ENCODE measurements at places on chromosomes 16 and 17.

DNA sequence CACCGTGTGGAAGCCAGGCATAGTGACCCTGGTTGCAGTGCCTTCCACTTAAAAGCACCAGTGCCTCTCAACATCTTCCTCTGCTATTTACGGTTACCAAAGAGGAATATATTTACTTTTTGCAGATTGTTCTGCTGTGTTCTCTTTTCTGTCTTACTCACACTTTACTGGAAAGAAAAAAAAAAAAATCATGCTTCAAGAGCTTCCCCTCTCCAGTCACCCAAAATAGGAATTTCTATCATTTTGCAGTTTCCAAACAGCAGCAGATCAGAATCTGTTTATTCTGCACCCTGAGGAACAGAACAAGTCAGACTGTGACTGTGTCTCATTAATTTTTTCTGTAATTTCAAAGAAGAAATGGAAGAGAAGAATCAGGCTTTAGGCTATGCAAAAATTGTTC lies 96.1 kb downstream of the KCNJ2 start:
- DNase-seq = no peak

DNA sequence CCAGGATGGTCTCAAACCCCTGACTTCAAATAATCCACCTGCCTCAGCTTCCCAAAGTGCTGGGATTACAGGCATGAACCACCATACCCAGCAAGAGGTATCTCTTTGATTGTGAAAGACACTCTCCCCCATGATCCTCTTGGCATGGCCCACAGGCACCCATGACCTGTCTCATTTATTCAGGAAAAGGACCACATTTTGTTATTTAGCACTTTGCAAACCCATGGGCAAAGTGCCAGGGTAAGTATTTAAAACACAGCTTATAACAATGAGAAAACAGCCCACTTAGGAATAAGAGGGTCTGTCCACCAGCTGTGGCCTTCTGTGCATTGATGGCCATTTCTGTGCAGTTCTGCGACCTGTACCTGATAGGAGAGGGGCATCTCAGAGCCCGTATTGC lies 12.8 kb upstream of the AKTIP start:
- DNase-seq = no peak

DNA sequence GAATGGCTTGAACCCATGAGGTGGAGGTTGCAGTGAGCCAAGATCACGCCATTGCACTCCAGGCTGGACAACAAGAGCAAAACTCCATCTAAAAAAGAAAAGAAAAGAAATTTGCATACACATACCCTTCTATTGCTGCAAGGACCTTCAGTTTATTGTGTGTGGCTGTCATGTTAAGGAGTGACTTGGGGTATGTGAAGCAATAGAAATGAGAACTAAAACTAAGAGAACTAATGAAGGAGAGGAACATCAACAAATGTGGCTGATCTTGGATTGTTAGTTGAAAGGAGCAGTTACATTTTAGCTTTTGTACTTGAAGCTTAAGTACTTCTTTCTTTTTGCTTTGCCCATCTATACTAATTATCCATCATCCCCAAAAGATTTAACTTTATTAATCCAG lies 12.7 kb upstream of the NSRP1 start:
- no peak for DNase-seq

DNA sequence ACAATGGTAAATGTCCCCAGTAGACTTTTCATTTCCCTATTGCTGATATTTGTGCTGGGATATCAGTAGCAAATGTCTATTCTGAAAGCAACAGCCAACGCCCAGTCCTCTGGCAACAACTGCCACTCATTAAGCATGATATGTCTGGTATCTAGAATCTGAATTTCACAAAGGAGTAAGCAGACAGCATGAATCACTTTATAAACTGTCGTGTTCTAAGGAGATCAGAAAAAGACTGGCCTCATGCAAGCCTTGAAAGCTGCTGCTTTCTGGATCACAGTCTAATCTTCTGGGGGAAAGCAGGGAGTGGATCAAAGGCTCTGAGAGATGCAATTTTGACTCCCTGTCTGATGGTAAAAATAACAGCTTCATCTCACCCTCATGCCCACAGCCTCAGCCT lies 153.1 kb upstream of the NOG start:
- DNase-seq = no peak

- DNase-seq = no peak
Measured at GRCh38 chr17:73166731-73167581, 2.1 kb downstream of the SSTR2 start.

DNA sequence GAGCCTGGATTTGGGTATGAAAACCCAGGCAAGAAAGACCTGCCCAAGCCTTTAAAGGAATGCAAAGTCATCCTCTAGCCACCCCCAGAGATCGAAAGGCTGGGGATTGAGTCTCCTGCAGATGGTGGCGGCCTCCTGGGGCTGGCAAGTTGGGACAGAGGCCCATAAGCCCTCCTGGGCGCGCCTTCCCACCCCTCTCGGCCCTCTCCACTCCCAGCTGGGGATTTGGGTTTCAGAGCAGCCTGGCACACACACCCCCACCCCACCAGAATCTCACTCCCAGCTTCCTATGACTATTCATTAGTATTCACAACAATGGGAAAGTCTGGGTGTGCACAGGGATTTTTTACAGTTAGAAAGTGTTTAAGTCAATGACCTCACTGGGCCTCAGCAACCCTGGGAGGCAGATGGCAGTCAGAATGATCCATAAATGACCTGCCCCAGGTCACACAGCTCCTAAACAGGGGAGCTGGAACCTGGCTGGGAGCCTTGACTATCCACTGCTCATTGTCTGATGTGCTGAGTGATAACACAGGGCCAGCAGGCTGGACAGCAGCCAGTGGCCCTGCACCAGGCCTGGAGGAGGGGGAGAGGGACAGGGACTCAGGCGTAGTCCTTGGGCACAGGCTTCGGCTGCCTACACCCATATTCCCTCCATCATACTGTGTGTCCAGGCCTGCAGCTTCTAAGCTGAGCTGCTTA lies 12.1 kb downstream of the NHERF1 start:
- no peak for DNase-seq

GRCh38 chr17:34173241-34173640 lies 81.8 kb upstream of the CCL2 start:
- DNase-seq = no peak

GRCh38 chr16:57091200-57091974 lies 996 bp upstream of the CPNE2 start:
- no peak for DNase-seq

- no peak for DNase-seq
Measured at GRCh38 chr16:89437991-89438390, 52.4 kb downstream of the ANKRD11 start.

GRCh38 chr17:28097254-28097653 lies 54.8 kb downstream of the NLK start:
- no peak for DNase-seq

DNA sequence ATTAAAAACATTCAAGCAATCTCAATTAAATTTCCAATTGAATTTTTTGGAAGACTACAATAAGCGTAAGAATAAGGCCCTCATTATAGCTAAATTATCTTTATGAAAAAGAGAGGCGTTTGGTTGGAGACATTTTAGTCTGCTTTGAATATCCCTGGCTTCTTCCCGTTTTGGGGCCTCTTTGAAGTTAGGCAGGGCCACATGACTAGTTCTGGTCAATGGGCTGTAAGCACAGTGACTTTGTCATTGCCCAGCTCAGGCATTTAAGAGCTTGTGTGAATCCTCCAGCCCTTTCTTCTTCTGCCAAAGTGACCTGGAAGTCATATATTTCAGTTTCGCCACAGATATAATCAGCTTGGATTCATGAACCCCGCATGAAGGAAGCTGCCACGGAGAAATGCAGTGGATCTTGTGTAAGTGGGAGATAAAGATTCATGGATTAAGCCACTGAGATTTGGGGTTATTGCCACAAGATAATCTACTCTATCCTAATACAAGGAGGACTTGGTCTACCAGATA lies 21.7 kb upstream of the UBTF start:
- no peak for DNase-seq

GRCh38 chr16:87135246-87136030 lies 181.8 kb downstream of the C16orf95 start:
- DNase-seq = no peak

DNA sequence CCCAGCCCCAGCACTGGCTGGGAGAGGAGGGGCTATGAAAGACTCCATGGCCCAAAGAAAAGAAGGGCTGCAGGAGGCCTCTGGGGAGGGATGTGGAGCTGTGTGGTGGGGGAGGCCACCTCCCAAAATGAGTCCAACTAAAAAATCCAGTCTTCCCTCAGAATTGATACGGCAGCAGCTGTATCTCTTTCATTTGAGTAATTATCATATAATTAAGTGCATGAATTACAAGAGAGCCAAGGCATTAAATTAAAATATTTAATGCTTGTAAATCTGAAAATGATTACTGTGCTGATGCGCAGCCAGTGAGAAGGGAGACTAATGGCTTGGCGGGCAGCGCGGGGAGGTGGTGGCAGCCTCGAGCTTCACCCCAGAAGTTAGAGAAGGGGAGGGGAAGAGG lies 192.8 kb downstream of the C16orf78 start:
- no peak for DNase-seq

GRCh38 chr17:50687200-50688066 lies 20.3 kb downstream of the ANKRD40 start:
- no peak for DNase-seq

DNA sequence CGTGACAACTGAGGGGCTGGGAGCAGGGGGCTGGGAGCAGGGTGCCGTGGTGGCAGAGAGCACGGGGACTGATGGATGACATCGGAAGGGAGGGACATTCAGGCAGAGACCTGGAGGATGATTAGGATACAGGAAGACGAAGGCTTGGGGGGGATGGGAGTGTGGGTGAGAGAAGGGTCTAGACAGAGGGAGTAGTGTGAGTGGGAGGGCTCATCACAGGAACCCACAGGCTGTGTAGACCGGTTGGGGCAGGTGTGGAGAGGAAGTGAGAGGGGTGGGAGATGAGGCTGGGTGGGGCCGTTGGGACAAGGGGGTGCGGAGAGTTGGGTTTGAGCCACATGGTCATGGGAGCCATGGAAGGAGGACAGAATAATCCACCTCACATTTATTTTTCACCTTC lies 83.8 kb downstream of the RAP1GAP2 start:
- no peak for DNase-seq

DNA sequence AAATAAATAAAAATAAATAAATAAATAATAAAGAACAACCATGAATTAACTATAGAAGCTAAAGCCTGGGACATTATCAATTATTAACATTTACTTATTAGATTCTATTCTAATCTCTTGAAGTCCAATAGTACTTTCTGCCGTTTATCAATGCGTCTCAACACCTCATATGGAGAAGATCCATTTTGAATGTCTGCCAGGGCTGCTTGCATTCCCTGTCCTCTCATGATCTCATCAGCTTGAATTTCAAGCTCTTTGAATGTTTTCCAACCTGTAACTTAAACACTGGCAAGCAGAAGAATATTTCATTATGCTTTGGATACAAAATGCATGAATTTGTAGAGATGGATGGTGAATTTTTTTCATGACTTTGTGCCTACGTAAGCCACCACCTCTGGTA lies 191.9 kb upstream of the ANKFN1 start:
- DNase-seq = no peak

- DNase-seq = no peak
Measured at GRCh38 chr17:19424934-19425868, 14.2 kb downstream of the RNF112 start.

- DNase-seq = no peak
Measured at GRCh38 chr17:49741009-49741691, 22.8 kb downstream of the FAM117A start.

DNA sequence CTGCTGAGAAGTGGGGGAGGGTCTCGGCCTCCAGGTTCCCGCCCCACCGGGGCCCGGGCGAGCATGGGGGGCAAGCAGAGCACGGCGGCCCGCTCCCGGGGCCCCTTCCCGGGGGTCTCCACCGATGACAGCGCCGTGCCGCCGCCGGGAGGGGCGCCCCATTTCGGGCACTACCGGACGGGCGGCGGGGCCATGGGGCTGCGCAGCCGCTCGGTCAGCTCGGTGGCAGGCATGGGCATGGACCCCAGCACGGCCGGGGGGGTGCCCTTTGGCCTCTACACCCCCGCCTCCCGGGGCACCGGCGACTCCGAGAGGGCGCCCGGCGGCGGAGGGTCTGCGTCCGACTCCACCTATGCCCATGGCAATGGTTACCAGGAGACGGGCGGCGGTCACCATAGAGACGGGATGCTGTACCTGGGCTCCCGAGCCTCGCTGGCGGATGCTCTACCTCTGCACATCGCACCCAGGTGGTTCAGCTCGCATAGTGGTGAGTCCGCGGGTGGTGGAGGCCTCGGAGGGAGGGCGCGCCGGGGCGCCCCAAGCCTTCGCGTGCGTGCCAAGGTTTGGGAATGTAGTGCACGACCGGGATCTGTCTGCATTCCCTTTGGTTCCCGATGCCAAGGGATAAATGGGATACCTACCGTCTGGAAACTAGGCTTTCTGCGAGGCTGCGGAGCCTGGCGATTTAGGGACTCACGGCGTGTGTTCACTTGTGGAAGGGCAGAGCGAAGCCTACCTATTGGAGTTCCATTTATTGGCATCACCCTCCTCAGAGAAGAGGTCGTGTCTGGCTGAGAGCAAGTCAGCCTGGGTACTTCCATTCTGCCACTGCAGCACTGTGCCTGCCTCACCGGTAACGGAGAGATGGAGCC lies 1.0 kb downstream of the ZNRF1 start:
- no peak for DNase-seq

GRCh38 chr17:39979893-39980350 lies 685 bp upstream of the PSMD3 start:
- no peak for DNase-seq

DNA sequence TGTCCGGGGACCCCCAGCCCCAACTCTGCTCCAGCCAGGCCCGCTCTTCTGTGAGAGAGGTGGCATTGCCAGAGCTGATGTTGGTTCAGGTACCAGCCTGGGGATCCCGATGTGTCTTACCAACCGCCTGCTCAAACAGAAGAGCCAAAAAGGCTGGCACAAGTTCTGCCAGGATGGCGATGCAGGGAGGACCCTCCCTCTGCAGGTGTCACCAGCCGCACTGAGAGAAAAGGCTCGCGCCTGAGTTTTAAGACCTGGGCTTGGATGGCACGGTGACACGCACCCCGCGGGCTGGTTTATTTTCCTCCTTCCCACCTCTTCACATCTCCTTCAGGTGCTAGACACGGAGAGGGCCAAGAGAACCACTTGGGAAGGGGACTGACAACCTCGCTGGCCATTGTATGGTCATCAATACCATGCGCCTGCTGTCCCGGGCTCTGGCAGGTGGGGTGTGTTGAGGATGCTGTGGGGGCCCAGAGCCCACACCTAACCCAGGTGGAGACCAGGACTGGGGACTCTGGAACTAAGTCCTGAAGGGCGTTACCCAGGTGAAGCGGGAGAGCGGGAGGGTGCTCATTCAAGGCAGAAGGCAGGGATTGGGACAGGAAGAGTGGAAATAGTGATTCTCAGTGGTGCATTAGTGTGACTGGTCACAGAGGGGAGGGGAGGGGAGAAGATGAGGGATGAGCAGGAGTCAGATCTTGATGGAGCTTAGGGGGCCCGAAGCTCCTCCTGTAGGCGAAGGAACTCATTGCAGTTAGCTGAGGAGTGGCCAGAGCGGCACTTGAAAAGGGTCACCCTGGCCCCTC lies 16.3 kb downstream of the FOXJ1 start:
- DNase-seq = no peak
